Activated CD4-positive, alpha-beta T cell treated with anti-CD3 and anti-CD28 coated beads, Interleukin-2, amount 50 U/mL, for 48 hours (primary cell): ENCODE measurements at places on chromosomes 2 and 18.

DNA sequence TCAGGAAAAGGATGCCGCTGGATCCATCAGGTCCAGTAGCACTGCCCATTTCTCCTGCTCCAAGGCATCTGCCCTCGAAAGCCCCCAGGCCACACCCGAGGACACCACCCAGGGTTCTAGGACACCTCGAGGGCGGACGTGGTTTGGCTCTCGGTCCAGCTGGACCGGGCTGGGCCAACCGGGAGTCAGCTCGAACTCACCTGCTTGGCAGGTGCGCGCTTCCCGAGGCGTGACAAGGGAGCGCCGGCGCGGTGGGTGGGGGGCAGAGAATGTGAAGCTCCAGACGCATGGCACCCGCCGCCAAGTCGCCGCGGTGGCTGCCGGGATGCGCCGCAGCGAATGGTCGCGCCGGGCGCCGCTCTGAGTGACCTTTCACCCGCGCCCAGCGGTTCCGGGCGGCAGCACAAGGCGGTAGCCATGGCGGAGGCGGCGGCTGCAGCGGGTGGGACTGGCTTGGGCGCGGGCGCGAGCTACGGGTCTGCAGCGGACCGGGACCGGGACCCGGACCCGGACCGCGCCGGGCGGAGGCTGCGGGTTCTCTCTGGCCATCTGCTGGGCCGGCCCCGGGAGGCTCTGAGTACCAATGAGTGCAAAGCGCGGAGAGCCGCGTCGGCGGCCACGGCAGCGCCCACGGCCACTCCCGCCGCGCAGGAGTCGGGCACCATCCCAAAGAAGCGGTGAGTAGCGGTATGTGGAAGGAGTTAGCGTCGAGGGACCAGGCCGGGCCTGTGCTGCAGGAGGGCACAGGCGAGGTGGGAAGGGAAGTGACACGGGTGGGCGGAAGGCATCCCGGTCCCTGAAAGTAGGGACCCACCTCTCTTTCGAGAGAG, at the start of gene AGPS:
TSS of gene AGPS (plus strand) at position 401 of the 830 bp plus-strand sequence. CDS start at position 418, 17 bp downstream.
- DNase-seq, result peak; percentile 80

- no peak for DNase-seq
These were observed 41.6 kb downstream of the CREB1 start for GRCh38 chr2:207571370-207571769.

- DNase-seq, result no peak
These were observed 36.5 kb downstream of the EFR3B start for GRCh38 chr2:25078170-25079049.

GRCh38 chr2:39609917-39610316, 55.8 kb upstream of the TMEM178A start:
- DNase-seq, result no peak

- DNase-seq, result no peak
These were observed 210.6 kb downstream of the TFCP2L1 start for GRCh38 chr2:121074293-121074932.

GRCh38 chr2:55902429-55902828, 21.2 kb downstream of the EFEMP1 start:
- DNase-seq, result no peak

DNA sequence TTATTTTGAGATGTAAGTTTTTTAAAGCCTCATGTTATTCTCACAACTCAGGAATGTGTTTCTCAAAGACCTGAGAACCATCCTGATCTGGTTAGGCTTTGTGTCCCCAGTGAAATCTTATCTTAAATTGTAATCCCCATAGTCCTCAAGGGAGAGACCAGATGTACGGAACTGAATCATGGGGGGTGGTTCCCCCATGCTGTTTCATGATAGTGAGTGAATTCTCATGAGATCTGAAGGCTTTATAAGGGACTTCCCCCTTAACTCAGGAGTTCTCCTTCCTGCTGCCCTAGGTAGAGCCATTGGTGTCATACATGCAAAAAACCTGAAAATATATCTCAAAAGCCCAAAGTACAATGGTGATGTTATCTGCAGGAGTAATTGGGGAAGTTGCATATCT, 836.7 kb downstream of the CBLN2 start:
- DNase-seq, result no peak

- no peak for DNase-seq
These were observed 192.9 kb downstream of the NOL4 start for GRCh38 chr18:34031810-34032209.

- no peak for DNase-seq
These were observed 100.3 kb upstream of the MSTN start for GRCh38 chr2:190162851-190163250.

GRCh38 chr2:240298803-240299709, 136.4 kb upstream of the GPC1 start:
- no peak for DNase-seq

DNA sequence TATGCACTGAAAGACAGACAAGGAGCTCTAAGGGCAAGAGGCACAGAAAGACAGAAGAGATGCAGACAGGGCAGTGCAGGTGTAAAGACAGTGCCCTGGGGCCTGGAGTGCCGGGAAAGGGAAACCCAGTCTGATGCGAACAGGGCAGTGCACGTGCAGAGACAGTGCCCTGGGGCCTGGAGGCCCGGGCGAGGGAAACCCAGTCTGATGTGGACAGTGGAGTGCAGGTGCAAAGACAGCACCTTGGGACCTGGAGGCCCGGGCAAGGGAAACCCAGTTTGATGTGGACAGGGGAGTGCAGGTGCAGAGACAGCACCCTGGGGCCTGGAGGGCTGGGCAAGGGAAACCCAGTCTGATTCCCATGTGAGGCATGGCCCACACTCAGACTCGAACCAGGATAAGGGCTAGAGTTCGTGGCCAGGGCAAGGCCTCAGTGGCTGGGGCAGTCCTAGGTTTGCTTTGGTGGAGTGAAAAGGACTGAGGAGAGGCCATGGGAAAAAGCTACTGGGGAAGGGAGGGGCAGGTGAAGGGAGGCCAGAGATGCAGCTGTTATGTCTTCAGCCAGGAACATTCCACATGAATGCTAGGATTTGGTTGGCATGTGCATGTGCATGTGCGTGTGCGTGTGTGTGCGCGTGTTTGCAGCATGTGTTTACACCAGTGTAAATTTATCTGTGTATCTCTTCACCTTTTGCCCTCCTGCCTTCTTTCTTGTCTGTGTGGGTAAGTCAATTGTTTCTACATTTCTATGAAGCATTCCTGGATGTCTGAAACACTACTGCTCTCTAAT, 39.1 kb upstream of the DNMT3A start:
- no peak for DNase-seq

DNA sequence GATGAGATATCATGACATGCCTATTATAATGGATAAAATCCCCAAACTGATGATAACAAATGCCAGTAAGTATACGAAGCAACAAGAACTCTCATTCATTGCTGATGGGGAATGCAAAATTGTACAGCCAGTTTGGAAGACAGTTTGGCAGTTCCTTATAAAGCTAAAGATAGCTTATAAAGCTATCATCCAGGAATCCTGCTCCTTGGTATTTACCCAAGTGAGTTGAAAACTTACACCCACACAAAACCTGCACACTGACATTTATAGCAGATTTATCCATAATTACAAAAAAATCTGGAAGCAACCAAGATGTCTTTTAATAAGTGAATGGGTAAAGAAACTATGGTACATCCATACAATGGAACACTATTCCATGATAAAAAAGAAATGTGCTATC, 59.5 kb upstream of the FAM124B start:
- no peak for DNase-seq

DNA sequence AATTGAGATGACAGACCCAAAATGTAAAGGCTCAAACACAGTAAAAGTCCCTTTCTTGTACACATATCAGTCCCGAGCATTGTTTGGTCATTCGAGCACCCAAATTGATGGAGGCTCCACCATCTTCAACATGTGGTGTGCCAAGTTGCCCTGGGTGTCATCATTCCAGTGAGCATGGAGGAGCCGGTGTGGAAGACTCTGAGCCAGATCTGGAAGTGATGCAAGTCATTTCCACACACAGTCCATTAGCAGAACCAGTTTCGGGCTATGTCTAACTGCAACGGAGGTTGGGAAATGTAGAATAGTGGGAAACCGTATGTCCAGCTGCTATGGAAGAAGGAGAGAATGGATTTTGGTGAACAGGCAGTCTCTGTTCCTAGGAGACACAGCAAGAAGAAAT, 40.9 kb upstream of the BZW1 start:
- DNase-seq, result no peak

- DNase-seq, result no peak
These were observed 114.0 kb downstream of the GATA6 start for GRCh38 chr18:22283397-22283796.

DNA sequence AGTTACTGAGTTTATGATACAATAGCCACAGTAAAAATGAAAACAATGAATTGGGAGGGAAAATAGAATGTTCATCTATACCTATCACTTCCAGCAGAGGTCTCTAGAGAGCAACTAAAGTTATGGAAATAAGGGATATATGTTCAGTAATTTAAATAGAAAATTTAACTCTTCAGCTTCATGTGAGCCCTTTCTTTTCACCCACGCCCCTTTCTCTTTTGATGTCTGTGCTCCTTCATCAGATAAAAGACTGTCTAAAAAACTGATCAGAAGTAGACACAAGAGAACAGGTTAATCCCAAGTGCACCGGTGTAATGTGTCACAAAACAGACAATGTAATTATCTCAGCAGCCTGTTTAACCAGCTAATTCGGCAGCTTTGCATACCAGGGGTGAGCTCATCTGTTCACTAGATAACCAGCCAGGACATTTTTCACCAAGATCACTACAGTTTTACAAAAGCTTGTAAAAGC, 238.5 kb upstream of the ERBB4 start:
- DNase-seq, result no peak

- DNase-seq, result no peak
These were observed 2.6 kb downstream of the INHA start for GRCh38 chr2:219574484-219575311.

- no peak for DNase-seq
These were observed 1133.6 kb upstream of the ZEB2 start for GRCh38 chr2:145653553-145653952.

DNA sequence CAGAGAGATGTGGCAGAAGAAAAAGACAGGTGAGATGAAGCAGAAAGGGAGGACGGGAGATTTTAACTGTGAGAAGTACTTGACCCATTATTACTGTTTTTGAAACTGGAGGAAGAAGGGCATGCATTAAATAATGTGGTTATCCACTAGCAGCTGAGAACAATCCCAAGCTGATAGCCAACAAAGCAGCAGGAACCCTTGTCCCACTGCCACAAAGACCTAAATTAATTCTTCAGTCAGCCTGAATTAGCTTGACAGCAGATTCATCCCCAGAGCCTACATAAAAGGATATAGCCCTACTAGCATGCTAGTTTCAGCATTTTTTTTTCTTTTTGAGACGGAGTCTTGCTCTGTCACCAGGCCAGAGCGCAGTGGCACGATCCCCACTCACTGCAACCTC, 19.5 kb upstream of the REG3A start:
- no peak for DNase-seq

- DNase-seq, result no peak
These were observed 9.5 kb downstream of the ARHGEF4 start for GRCh38 chr2:130846233-130846632.

DNA sequence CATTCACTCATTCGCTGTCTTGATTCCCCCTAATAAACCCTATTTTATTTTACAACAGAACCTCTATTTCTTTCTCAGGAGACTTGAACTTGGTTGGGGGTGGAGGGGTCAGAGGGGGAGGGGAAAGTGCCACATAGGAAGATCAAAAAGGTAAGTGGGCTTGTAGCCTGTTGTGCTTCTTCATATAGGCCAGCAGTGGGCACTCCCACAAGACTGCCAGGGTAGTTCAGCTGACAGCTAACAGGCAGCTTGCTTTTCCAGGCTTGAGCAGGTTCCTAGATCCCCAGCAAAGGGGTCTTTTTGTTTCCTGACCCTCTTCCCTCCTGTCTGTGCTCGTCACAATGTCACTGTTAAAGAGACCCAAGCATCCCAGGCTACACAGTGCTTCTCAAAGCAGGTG, 829 bp upstream of the KIAA2012 start:
- no peak for DNase-seq

- no peak for DNase-seq
These were observed 85.7 kb downstream of the B3GNT2 start for GRCh38 chr2:62281663-62282062.

- peak; percentile 43 for DNase-seq
These were observed 1.1 kb upstream of the CEP192 start for GRCh38 chr18:12990123-12990475.

- DNase-seq, result no peak
These were observed 29.2 kb downstream of the TMEM177 start for GRCh38 chr2:119708241-119708640.

DNA sequence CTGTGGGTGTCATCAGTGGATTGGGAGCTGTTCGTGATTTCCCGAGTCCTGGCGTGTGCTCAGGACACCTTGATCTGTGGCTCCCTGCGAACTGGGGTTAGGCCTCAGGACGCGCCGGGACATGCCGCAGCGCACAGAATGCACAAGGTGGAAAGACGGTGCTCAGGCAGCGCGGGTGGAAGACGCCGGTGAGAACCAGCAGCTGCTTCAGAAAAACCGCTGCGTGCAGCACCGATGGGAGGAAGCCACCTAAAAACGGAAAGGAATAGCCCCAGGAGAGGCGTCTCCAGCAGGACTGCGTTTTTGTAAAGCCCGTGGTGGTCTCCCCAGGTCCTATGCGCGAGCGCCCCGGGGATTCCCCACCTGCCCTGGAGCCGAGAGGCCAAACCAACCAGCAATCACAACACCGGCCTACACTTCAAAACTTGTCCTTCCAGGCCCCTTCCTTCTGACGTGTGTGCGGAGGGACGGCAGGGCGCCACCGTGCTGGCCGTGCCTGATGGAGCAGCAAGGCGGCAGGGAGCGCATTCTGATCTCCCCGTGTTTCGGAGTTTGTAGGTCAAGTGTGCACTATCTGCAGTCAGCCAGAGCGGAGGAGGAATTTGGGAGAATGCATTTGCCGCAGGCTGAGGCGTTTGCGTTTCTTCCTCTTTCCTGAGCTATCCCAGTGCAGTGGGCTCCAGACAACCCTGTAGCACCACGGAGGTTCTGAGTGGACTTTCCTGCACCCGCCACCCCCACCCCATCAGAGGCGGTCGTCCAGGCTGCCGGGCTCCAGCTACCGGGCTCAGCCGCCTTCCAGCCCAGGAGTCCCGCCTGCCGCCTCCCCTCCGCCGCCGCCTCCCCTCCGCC, 32.2 kb downstream of the RTP5 start:
- no peak for DNase-seq

GRCh38 chr18:48161191-48161910, 230.9 kb upstream of the SMAD2 start:
- peak; percentile 70 for DNase-seq

DNA sequence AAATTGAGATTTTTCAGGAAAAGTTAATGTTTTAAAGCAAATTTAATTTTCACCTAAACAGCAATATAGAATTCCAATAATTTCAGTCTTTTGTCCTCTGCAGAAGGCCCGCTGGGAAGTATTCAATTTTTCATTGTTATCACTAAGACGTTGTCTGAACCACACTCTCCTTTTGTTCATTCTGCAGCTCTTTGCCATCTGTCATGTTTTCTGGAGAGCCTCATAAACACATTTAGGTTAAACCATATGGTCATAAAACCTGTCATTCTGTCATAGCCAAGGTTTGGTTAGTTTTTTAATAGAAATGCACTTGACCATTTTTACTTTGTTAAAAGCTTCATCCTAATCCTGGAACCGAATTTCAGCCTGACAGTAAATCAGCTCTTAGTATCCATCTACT, 54.0 kb upstream of the PGAP1 start:
- no peak for DNase-seq

GRCh38 chr2:176137906-176138305, 8.4 kb downstream of the HOXD8 start:
- DNase-seq, result no peak
